EH (cell line): ENCODE measurements at places on chromosomes 11 and 22.
A peak's percentile ranks its signal among the peaks of the same experiment; 100 is the strongest.

GRCh38 chr11:117980720-117981119 is 5.5 kb upstream of the IL10RA start:
- DNase-seq, result no peak

GRCh38 chr11:74520316-74520715 is 26.8 kb upstream of the LIPT2 start:
- DNase-seq, result no peak

GRCh38 chr22:44901301-44901700 is 108.5 kb downstream of the PHF21B start:
- no peak for DNase-seq

DNA sequence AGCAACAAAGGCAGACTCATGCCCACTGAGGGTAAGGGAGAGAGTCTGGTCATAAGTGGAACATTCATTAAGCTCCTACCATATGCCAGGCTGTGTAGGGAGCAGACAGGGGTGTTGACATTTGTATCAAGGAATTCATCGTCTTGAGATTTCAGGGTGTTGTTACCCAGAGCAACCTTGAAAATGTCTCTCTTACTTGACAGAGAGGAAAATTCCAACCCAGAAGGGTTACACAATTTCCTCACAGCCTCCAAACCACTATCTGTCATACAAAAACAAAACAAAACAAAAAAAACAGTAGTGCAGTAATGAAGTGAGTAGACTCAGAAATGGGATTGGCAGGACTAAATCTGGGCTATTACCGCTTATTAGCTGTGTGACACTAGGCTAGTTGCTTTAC is 113.2 kb downstream of the MIAT start:
- DNase-seq, result peak; percentile 72

DNA sequence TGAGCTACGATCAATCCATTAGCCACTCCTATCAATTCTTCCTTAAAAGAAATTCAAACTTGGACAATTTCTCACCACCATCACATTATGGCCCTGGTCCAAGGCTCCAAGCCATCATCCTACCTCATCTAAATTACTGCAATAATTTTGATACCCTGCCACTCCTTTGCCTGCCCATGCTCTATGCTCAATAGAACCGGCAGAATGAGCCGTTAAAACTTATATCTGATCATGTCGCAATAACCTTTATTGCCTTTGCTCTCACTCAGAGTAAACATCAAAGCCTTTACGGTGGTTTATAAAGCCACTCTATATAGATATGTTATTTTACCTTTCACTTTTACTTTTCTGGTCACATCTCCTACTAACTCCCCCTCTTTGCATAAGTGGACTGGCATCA is 2392.1 kb upstream of the RAG2 start:
- DNase-seq, result no peak

GRCh38 chr11:67646535-67647336 is 3.8 kb downstream of the ACY3 start:
- DNase-seq, result no peak

DNA sequence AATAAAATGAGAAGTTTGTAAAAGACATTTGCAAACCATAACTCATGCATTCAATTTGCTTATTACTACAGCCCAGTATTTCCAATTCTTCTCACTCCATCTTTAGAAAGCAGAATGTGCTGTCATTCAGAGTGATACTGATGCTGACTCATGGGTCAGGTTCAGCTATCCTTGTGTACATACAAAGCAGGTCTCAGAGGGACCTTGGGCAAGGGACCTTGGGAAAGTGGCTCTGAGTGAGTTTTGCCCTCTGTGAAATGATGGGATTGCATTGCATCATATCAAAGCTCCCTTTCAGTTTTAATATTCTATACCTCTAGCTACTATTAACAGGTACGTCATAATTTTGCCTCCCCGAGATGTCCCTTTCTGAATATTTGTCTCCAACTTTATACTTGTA is 848.7 kb downstream of the OPCML start:
- DNase-seq, result peak; percentile 30

DNA sequence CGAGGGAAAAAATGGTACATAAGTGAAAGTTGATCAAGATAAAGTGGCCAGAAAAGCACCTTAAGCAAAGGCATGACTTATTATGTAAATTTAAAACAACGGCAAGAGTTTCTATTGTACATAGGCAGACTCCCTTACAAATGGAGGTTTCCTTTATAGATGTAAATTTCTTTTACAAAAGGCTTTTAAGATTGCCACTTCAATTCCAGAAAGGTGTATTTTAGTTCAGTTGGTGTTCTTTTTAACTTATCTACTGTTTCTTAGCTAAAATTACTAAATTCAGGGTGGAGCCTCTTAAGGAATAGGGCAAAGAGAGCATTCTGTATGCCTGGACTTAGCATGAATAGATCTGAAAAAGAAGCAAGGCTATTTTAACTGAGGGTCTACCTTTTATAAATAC is 24.9 kb upstream of the GNAZ start:
- no peak for DNase-seq

- no peak for DNase-seq
Observed at GRCh38 chr22:44410451-44410991, 87.5 kb downstream of the RTL6 start.

GRCh38 chr11:41935241-41935640 is 475.8 kb upstream of the LRRC4C start:
- no peak for DNase-seq

DNA sequence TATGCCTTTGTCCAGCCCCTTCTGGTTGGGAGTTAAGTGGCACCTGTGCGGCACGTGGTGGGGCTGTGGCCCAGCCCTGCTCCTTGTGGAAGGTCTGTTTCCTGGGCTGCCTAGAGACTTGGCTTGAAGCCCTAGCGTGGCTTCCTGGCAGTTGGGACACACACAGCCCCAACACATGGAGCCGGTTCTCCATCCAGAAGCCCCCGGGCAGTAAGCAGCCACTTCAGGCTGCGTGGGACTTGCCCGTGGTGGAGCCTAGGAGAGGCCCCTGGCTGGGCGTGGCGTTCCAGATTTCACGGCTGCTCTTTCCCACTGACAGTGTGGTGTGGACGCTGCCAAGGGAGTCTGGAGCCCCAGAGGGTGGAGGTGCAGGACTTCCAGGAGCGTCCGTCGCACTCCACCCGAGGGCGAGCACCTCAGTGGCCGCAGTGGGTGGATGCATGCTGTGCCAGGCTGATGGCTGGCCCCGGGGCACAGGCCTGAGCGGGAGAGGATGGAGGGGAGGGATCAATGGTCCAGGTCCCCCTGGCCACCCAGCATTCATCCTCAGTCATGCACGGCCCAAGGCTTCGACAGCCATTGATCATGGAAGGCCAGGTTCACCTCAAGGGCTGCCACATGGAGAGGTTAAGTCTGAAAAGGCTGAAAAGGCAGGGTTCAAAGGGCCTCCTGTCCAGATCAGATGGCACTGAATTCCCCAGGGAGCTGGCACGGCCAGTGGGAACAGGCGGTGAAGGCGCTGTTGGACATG is 9.3 kb downstream of the CCND1 start:
- peak; percentile 47 for DNase-seq

DNA sequence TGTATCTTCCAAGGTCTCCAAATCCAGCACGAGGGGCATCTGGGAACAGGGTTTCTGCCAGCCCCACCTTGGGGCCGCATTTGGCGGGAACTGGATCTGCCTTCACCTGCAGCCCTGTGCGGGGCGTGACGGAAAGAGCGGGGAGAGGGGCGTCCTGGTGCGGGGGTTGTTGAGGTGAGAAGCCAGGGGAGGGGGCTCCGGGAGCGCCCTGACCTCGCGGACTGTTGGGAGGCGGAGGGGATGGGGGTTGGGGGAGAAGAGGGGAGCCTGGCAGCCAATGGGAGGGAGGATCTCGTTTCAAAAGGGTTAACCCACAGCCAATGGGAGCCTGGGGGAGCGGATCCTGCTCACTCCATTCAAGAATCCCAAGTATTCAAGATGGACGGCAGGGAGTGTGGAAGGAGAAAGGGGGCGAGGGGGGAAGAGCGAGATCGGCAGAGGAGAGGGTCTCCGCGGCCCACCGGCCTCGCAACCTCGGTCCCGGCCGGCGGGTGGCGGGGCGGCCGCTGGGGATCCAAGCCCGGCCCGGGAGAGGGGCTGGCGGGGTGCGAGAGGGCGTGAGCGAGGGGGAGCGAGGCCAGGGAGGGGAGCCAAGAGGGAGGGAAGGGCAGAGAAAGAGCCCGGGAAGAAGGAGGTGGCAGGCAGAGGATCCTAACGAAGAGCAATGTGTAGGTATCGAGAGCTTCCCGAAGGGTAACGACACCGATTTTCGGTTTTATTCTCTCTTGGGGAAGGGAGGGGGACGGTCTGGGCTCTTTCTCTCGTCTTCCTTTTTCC is 11.5 kb downstream of the YPEL4 start:
- DNase-seq, result peak; percentile 92

DNA sequence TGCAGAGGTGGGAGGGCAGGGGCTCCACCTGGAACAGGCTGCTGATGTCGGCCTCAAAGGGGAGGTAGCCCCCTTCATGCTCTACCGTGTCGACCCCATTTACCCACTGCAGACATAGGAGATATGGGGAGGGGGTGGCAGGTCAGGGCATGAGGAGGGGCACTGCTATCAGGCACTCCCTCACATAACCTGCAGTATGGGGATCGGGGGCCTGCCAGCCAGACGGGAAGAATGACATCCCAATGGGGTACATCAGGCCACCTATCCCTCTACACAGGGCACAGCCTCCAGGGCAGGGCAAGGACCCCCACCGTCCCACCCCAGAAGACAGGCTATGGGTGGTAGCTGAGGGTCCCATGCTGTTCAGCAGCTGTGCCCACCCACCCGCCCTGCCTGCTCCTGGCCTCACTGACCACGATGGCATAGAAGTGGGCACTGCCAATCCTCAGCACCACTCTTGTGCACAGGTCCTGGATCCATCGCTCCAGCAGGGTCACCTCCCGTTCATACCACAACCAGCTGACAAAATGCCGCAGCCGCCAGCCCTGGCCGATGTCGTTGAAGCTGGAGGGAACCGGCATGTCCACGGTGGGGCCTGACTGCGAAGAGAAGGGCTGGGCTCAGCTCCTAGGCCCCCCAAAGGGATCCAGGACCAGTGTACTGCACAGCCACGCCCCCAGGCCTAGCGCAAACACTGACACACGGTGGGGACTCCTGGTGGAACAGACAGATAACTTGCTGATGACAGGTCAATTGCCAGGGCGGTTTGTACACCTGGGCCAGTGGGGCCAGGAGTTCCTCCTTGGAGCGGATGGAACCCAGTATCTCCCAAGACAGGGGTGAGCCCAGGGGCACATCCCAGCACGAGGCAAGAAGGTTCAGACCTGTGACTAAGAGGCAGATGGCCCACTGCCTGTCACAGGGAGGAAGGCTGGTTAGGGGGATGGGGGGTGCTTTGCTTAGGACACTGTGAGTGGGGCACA is 24.1 kb downstream of the RGL4 start:
- no peak for DNase-seq
